ENCODE measurements at places on chromosomes 7 and 10.

DNA sequence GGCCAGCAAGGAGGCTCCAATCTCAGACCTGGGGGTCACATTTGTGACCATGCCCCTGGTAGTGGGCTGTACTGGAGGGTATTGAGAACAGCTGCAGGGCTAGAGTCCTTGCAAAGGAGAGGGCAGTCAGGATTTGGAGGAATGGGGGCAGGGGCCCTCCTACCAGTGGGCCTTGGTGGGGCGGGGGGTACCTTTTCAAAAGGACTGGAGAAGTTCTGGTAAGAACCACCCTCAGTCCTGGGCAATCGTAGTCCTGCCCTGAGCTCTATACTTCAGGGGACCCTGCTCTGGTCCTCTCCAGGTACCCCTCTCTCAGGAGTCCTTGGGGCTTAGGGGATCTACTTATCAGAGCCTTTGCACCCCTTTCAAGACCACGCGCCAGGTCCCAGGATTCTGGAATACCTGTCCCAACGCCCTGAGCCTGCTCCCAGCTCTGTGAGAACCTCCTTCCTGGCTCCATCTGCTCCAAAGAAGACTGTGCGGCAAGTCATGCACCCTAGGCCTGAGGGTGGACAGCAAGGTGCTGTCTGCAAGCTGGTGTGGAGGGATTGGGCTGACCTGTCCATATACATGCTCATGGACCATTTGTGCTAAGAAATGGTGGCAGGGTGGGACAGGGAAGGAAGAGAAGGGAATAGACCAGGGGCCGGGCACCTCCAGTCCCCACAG is 134.1 kb upstream of the EEPD1 start:
- DNase-seq: no peak

- no peak for DNase-seq
These were observed 43.5 kb upstream of the CHST3 start for GRCh38 chr10:71920540-71921323.

DNA sequence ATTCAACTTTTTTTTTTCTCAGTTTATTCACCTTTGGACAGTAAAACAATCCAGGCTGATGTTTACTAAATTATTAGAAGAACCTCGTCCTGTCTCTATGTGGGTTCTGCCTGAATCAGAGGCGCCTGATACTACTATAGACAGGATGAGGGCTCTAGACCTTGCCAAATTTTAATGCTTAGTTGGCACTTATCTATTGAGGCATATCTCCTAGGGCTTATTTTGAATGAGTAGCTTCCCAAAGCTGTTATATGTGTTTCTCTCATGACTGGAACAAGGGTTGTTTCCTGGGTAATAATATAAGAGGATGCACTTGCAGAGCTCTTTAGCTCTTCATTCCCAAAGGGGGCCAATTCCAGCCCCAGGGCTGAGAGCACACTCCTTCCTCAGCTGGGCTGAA is 23.6 kb downstream of the HECW1 start:
- DNase-seq: no peak

- no peak for DNase-seq
These were observed 8.2 kb upstream of the STARD3NL start for GRCh38 chr7:38169847-38170246.

DNA sequence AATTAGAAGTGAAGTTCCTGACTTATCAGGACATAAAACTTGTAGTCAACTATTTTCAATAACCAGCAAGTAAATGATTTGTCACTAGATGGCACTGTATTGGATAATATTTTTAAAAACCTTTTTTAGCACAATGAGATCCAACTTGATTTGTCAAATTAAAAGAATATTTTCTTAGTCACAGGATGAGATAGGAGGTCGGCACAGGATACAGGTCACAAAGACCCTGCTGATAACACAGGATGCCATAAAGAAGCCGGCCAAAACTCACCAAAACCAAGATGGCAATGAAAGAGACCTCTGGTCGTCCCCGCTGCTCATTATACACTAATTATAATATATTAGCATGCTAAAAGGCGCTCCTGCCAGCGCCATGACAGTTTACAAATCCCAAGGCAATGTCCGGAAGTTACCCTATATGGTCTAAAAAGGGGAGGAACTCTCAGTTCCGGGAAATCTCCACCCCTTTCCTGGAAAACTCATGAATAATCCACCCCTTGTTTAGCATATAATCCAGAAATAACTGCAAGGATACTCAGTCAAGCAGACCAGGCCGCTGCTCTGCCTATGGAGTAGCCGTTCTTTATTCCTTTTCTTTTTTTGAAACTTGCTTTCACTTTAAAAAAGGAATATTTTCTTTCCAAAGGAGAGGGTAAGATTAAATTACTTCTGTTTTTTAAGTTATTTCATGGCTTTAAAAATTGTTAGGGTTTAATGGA is 255.7 kb upstream of the MKLN1 start:
- DNase-seq: no peak

DNA sequence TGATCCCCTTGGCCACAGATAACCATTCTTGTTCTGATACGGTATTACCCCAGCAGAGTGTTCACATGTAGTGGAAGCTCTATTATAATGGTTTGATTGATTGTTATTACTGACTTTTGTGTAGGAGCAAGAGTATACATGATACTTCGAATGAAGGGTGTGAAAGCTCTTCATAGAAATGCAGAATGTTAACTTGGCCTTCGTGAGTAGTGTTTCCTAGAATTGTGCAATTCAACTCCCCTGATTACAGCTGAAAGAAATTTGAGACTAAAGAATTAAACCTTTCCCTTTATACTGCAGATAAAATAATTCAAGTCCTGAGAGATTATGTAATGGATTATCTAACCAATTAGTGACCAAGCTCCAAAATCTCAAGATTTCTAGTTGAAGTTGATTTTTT is 38.2 kb downstream of the MKLN1 start:
- no peak for DNase-seq

DNA sequence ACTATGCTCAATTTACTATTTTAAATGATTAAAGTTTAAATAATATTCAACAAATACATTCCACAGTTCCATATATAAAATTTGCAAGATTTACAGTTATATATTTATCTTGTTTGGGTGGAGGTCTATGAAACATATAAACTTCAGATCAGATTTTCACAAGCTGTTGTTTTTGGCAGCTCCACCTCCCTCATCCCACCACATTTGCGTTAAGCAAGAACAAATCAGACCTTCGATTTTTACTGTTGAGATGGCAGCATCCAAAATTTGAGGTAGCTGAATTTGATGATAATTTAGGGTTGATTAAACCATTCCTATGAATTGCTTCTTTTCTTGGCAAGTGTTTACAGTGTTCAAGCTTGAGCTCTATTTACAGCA is 986.4 kb downstream of the REEP3 start:
- no peak for DNase-seq

DNA sequence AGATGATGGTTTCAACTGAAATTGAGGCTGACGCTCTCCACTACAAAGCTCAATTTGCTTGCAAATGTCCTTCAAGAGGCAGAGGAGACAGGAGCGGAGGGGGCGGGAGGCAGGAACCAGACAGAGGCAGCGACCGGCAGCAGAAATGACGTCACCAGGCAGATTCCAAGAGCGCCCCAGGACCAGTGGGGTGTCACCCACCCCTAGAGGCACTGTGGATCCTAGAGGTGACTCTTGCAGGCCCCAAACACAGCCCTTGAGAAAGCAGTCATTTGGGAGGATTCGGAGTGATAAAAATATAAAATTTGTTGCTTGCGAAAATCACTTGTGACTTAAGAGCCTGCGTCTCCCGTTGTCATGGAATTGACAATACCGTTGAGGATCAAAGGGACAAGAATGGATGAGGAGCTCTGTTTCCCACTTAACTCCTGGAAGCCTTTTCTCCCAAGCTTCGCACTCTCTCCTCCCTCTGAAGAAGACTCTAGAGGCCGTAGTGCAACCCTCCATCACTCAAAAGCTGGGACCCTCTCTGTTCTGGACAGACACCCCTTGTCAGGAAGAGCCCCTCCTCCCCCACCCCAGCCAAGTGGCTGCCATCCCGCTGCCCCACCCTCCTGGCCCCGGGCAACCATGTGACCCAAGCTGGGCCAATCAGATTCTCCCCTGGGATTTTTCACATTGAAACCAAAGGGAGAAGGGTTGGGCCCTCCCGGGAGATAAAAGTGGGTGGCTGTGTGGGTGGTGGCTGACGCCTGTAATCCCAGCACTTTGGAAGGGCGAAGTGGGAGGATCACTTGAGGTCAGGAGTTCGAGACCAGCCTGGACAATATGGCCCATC is 16.3 kb upstream of the SLC29A4 start:
- DNase-seq: no peak

- DNase-seq: peak; percentile 72
These were observed 11.3 kb upstream of the KAZALD1 start for GRCh38 chr10:101050208-101051069.

- DNase-seq: no peak
These were observed 96.5 kb downstream of the TACC2 start for GRCh38 chr10:122085423-122085911.

- DNase-seq: no peak
These were observed 3.6 kb downstream of the YWHAG start for GRCh38 chr7:76354981-76355730.

GRCh38 chr10:92038949-92039348 is 115.4 kb downstream of the BTAF1 start:
- DNase-seq: no peak

- no peak for DNase-seq
These were observed 42.1 kb downstream of the TRIM24 start for GRCh38 chr7:138502023-138502767.

DNA sequence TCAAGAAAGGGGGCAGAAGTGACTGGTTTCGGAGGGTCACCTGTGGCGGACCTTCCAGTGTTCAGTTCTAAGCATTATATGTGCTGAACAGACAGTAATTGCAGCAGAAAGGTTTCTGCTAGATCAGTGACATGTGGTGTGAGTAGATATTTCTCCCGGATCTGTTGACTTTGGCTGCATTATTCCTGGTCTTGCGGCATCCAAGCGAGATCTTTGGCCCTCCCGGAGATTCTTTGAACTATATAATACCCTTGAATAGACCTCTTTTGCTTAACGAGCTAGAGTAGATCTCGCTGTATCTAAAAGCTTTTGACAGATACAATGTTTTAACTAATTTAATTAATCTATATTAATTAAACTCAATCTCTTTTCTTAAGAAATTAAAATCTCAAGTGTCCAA is 99.8 kb downstream of the PTN start:
- no peak for DNase-seq

- DNase-seq: no peak
These were observed 1.1 kb upstream of the LARP4B start for GRCh38 chr10:932589-932988.

GRCh38 chr7:114294036-114294435 is 120.6 kb upstream of the FOXP2 start:
- no peak for DNase-seq
